Peyer's patch (tissue), 4 donors: ENCODE measurements at places on chromosomes 5 and 9. TPM values are rescaled to one million over a fixed set of nuclear protein-coding genes. Genes with fewer than 3 reads are reported as not detected.

The KLHL9 gene
- 23.1 TPM for total RNA-seq

The IL5 gene
- not detected for total RNA-seq

The GPX3 gene
- total RNA-seq = 292 TPM

DNA sequence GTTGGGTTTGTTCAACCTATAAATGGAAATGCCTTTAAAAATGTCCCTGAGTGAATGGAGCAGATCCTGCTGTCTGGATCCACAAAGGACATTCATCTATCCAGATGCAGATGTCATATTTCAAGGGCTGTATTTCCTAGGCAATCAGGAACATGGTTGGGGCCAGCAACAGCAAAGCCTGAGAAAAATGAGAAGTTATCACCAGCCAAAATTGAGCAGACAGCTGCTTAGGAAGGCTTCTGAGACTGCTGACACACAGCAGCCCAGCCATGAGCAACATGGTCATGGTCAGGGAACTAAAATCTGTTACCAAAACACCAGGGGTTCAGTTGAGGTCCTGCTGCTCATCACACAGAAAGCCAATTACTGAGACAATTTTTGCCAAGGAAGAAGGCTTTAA is 9.2 kb upstream of the IL7R start:
- H3K4me1 ChIP-seq = no peaks in the 10 kb centered on the region
- no peak overlapping the region for H3K27ac ChIP-seq
- no peak for DNase-seq
- no peaks in the 10 kb centered on the region for H3K27me3 ChIP-seq

DNA sequence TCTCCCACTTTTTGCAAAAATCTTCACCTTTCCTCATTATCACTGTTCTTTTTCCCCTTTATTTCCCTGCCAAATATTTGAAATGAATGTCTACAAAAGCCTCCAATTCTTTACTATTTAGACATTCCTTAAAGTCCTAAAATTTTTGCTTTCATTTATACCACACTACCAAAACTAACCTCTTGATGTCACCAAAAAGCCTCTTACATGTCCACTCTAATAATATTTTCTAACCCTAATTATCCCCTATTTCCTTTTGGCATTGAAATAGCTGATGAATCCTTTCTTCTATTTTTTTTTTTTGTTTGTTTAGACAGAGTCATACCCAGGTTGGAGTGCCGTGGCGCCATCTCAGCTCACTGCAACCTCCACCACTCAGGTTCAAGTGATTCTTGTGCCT is 32.3 kb upstream of the NRG2 start:
- no peaks in the 10 kb centered on the region for H3K27me3 ChIP-seq
- DNase-seq = no peak
- no peak overlapping the region for H3K4me3 ChIP-seq
- no peaks in the 10 kb centered on the region for H3K36me3 ChIP-seq

GRCh38 chr9:129962889-129963703 is 79.9 kb downstream of the FNBP1 start:
- H3K27me3 ChIP-seq = no peaks in the 10 kb centered on the region
- H3K36me3 ChIP-seq = no peaks in the 10 kb centered on the region
- H3K4me1 ChIP-seq = peaks cover 17% of the 10 kb centered on the region
- peak; percentile 83 for DNase-seq

- H3K27ac ChIP-seq = no peak overlapping the region
- H3K4me3 ChIP-seq = no peak overlapping the region
- DNase-seq = no peak
- H3K4me1 ChIP-seq = peaks cover 8% of the 10 kb centered on the region
- no peaks in the 10 kb centered on the region for H3K27me3 ChIP-seq
Observed at GRCh38 chr9:115212832-115213231, 94.9 kb upstream of the TNC start.

- H3K4me1 ChIP-seq = no peaks in the 10 kb centered on the region
- H3K27me3 ChIP-seq = no peaks in the 10 kb centered on the region
- H3K4me3 ChIP-seq = no peak overlapping the region
Observed at GRCh38 chr5:168342151-168342825, 50.8 kb downstream of the WWC1 start.

DNA sequence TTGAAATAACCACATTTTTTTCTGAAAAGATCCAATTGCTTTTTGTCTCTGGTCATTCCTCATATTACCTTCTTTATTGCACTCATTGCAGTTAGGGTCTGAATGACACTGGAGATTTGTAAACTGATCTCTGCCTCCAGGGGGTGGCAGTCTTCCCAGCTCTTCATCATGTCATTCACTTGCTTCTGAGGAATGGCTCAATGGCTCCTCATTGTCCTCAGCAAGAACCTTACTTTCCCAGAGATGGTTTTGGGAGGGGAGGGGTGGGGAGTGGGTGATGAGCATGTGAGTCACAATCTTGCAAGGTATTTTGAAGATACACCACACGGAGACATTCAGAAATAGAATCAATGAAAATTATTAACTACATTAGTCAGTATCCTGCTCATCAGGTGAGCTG is 159.8 kb upstream of the GAS1 start:
- no peak overlapping the region for H3K4me3 ChIP-seq
- H3K4me1 ChIP-seq = no peaks in the 10 kb centered on the region
- DNase-seq = no peak
- no peaks in the 10 kb centered on the region for H3K27me3 ChIP-seq

GRCh38 chr9:122975196-122975595 is 34.4 kb downstream of the RABGAP1 start:
- no peaks in the 10 kb centered on the region for H3K4me1 ChIP-seq
- no peak for DNase-seq
- peaks cover 17% of the 10 kb centered on the region for H3K36me3 ChIP-seq
- H3K27me3 ChIP-seq = no peaks in the 10 kb centered on the region
